GM13976 (cell line): ENCODE measurements at places on chromosomes 1 and 21.

- DNase-seq = no peak
Measured at GRCh38 chr1:179728271-179728670, 14.8 kb upstream of the FAM163A start.

DNA sequence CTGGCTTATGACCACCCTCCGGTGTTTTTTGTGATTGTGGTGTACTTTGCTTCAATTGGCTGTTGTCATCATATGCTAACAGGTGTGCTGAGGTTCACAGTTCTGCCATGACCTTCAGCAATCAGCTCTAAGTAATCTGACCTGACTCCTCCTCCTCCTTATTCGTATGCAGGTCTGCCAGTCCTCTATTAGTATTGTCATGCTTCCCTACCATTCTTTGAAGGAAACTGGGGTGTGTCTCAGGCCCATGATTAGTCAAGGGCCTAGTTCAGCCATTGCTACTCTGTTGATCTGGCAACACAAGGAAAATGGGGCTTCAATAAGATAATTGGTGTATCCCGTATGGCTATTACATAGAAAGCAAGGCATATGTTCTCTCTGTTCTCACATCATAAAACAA lies 332.3 kb upstream of the DPYD start:
- no peak for DNase-seq

- peak; percentile 30 for DNase-seq
Measured at GRCh38 chr1:92691925-92692324, 93.0 kb downstream of the EVI5 start.

DNA sequence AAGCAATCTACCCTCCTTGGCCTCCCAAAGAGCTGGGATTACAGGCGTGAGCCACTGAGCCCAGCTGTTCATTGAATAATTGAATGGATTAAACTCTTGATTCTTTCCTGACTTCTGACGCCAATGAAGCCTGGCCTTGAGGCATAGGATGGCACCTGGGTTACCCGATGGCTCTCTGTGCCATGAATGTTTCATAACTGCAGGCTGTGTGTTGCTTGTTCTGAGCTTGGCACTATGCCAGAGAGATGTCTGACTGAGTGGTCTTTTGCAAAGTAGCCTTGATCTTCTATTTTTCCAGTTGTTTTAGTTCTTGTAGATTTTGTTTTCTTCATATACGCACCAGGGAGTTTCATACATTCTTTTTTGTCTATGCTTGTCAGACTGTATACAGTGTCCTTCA lies 38.5 kb upstream of the AK4 start:
- no peak for DNase-seq

DNA sequence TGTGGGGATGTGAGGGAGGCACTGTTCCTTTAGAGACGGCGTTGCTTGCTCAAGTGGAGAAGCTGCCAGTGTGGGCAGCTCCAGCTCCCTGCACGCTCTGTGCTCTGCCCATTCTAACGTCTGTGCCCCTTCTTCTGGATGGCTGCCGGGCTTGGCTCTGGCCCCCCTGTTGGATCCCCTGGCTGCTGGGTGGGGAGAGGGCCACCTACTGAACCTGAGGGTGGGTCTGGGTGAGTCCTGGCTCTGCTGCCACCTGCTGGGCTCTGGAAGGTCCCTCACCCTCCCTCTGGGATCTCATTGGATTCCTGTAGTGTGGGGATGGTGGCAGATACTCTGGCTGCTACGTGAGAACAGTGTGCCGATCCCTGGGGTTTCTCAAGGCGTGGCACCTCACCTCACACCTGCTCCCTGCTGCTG lies 5.0 kb downstream of the PFKL start:
- peak; percentile 70 for DNase-seq

GRCh38 chr1:22222723-22223122 lies 79.8 kb upstream of the WNT4 start:
- no peak for DNase-seq

GRCh38 chr1:170402476-170403311 lies 129.3 kb upstream of the GORAB start:
- no peak for DNase-seq

- DNase-seq = no peak
Measured at GRCh38 chr1:220182111-220182510, 88.2 kb downstream of the IARS2 start.

- no peak for DNase-seq
Measured at GRCh38 chr21:21715266-21715969, 717.2 kb downstream of the NCAM2 start.

DNA sequence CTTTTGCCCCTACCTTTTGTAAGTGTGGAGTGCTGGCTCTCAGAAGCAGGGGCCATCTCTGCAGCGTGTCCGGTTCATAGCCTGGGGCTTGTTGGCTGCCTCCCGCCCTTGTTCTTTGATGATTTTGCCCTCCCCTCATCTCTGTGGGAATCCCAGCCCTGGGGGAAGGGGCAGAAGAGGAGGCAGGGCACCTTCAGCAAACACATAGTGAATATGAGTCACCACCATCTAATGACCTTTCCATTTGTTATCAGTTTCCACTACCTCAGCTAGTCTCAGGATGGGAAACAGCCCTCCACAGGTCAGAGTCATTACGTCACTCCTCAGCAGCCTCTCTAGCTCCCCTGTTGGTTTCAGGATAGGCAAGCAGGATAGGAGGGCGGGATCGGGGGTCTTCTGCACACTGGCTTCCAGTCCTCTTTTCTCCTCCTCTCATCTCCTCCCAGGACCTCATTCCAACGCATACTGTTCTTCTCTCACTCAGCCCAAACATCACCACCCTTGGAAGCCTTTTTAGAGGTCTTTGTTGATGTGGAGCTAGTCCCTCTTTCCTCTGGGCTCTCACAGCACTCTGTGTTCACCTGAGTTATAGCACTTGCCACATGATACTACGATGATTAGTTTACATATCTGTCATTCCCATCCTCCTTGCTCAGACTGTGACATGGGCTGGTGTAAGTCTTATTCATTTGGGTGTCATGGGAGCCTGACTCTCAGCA lies 15.8 kb downstream of the GADD45A start:
- DNase-seq = peak; percentile 50
